ENCODE measurements at places on chromosomes 3 and 15. TPM values are rescaled to one million over a fixed set of nuclear protein-coding genes. Genes with fewer than 3 reads are reported as not detected.

The AMT gene
- total RNA-seq = 36.8 TPM

The SEMA3B gene
- total RNA-seq = 21.4 TPM

The DYNC1LI1 gene
- 42.6 TPM for total RNA-seq

GRCh38 chr3:166864473-166865467 is 515.3 kb downstream of the ZBBX start:
- H3K27ac ChIP-seq = no peak overlapping the region
- H3K4me1 ChIP-seq = no peaks in the 10 kb centered on the region
- H3K27me3 ChIP-seq = no peaks in the 10 kb centered on the region
- H3K36me3 ChIP-seq = no peaks in the 10 kb centered on the region
- DNase-seq = no peak

DNA sequence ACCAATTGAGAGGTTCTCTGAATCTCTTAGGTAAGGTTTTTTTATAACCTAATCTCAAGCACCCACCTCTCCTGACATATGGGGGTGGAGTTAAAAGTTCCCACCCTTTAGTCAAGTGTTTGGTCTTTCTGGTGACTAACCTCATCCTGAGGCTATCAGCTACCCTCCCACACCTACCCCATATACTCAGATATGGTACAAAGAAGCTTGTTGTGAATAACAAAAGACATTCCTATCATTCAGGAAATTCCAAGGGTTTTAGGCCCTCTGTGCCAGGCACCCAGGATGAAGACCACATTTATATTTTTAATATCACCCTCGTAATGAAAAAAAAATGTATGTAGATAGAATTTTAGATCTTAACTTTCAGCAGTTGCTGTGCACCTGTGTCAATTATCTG is 9.0 kb downstream of the CHMP2B start:
- peaks cover 9% of the 10 kb centered on the region for H3K36me3 ChIP-seq
- no peaks in the 10 kb centered on the region for H3K27me3 ChIP-seq
- no peak overlapping the region for H3K27ac ChIP-seq
- no peaks in the 10 kb centered on the region for H3K4me1 ChIP-seq

DNA sequence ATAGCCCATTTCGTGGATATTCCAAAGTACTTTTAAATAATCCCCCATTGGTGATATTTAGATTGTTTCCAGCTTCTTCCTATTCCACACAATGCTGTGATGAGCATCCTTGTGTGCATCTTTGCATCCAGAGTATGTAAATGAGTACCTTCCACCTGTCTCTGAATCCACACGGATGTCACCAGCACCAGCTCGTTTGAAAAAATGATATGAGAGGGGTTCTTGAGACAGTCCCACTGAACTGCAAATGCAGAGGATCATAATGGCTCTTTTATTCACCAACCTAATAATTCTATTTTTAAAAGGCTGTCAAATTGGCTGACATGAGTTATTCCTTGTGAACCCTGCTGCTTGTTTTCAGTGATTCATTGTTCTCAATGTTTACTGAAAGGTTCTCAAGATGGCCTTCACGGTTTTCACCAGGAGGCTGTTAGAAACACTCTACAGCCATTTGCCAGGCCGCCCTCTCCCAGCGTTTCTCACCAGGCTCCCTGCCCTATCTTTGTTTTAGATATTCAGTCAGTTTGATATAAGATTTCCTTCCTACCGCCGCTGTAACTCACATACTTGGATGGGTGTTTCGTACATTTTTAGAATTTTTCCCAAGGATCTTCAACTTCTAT is 96.7 kb upstream of the PTPRG start:
- no peaks in the 10 kb centered on the region for H3K27me3 ChIP-seq
- H3K4me1 ChIP-seq = peaks cover 5% of the 10 kb centered on the region
- no peaks in the 10 kb centered on the region for H3K36me3 ChIP-seq
- no peak overlapping the region for H3K27ac ChIP-seq
- H3K4me3 ChIP-seq = no peak overlapping the region

DNA sequence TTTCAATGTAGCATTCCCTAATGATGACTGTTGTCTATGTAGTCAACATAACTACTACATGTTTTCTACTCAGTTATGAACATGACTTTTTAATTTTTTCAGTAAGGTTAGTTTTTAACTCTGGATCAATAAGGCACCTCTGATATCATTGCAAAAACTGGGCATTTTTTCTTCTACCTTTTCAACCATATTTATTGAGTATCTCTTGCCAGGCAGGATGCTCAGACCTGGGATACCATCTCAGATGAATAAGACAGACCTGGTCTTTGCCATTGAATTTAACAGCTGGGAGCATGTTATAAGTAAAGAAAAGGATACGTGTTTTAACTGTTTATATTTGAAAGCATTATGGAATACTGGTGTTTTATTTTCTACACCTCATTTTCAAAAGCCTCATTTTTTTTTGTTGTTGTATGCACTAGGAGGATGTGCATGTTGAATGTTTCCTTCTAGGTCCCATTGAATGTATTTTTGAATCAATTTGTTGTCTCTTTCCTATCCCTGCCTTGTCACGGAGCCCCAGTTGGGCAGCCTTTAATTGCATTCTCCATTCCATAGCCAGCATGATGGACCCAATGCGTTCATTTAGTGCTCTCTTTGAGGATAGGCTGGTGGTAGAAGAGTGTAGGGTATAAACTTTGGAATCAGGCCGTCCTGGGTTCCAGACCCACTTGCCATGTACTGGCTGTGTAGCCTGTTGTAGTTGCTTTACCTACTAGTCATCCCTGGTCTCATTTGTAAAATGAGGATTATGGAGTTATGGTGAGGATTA is 3.7 kb downstream of the TGFBR2 start:
- no peaks in the 10 kb centered on the region for H3K27me3 ChIP-seq
- no peak overlapping the region for H3K4me3 ChIP-seq
- H3K4me1 ChIP-seq = peaks cover 80% of the 10 kb centered on the region
- peak overlapping the region; percentile 99 for H3K27ac ChIP-seq

GRCh38 chr3:11034309-11034985 is 41.9 kb downstream of the SLC6A1 start:
- DNase-seq = no peak
- no peak overlapping the region for H3K27ac ChIP-seq
- peaks cover 42% of the 10 kb centered on the region for H3K27me3 ChIP-seq
- no peaks in the 10 kb centered on the region for H3K36me3 ChIP-seq

Measured in heart right ventricle (tissue), 16 donors.